ENCODE measurements at places on chromosomes 2 and 18. TPM values are rescaled to one million over a fixed set of nuclear protein-coding genes. Genes with fewer than 3 reads are reported as not detected.

The IL1RL2 gene
- 0.54 TPM for total RNA-seq

The HRH4 gene
- total RNA-seq: 0.10 TPM

The CNTNAP5 gene
- not detected for total RNA-seq

The CTLA4 gene
- 0.30 TPM for total RNA-seq

The POLE4 gene
- 59.3 TPM for total RNA-seq

The AGAP1 gene
- total RNA-seq: 32.7 TPM

The DIPK1C gene
- not detected for total RNA-seq

The ESPNL gene
- total RNA-seq: not detected

The MLPH gene
- total RNA-seq: 3.4 TPM

The CCDC74B gene
- total RNA-seq: 2.6 TPM

The VIT gene
- 10.0 TPM for total RNA-seq

The TSPYL6 gene
- total RNA-seq: not detected

The UPP2 gene
- not detected for total RNA-seq

The KCTD1 gene
- 10.7 TPM for total RNA-seq

The MBD1 gene
- total RNA-seq: 62.1 TPM

The PTH2R gene
- total RNA-seq: 0.18 TPM

The SERPINB3 gene
- total RNA-seq: not detected

The ACADL gene
- total RNA-seq: 50.3 TPM

The LOXHD1 gene
- total RNA-seq: 1.0 TPM

The SERPINB12 gene
- not detected for total RNA-seq

The MYO5B gene
- total RNA-seq: 1.2 TPM

The DSG4 gene
- not detected for total RNA-seq

The MROH2A gene
- not detected for total RNA-seq

The GPAT2 gene
- 4.8 TPM for total RNA-seq

The MEP1B gene
- not detected for total RNA-seq

The MGAT4A gene
- total RNA-seq: 65.8 TPM

The ANKRD23 gene
- 5.4 TPM for total RNA-seq

The CABLES1 gene
- total RNA-seq: 9.9 TPM

The SLC23A3 gene
- total RNA-seq: 3.5 TPM

The TTLL4 gene
- total RNA-seq: 36.3 TPM

The LAMA1 gene
- total RNA-seq: 0.78 TPM

The CCDC74A gene
- 1.4 TPM for total RNA-seq

The WNT10A gene
- total RNA-seq: not detected

The CCDC150 gene
- 3.3 TPM for total RNA-seq

The SLC5A7 gene
- total RNA-seq: not detected

The RFTN2 gene
- total RNA-seq: 17.5 TPM

The TUBB6 gene
- total RNA-seq: 155 TPM

Data from aorta (tissue), 5 donors.